ENCODE measurements at places on chromosomes 5 and 9. TPM values are rescaled to one million over a fixed set of nuclear protein-coding genes. Genes with fewer than 3 reads are reported as not detected.

DNA sequence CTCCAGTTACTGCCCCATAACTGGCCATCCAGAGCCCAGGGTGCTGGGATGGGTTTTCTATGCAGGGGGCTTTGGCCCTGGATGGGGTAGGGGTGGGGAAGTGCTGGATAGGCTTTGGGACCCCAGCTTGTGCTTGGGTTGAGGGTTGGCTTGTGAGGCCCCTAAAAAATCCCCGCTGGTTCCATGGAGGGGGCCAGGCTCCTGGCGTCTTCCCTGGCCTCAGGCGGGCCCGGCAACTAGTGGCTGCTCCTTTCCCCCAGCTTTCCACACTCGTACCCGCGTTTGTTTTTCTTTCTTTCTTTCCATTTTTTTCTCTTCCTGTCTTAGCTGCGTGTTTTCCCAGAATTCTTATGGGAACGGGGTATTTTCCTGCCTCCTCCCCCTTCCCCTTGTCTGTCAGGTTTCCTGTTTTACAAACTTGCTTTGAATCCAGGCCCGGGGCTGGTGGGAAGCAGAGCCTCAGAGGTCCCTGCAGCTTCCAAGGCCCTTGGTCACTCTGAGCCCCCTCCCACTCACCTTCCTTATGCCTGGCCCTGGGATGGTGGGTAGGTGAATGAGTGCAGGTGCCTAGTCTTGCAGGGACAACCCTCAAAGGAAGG, 40.2 kb downstream of the RGS3 start:
- H3K4me3 ChIP-seq, result no peak overlapping the region
- no peak for DNase-seq
- no peaks in the 10 kb centered on the region for H3K27me3 ChIP-seq
- no peaks in the 10 kb centered on the region for H3K36me3 ChIP-seq
- H3K4me1 ChIP-seq, result peaks cover 52% of the 10 kb centered on the region
- peak overlapping the region; percentile 53 for H3K27ac ChIP-seq

- H3K4me1 ChIP-seq, result peaks cover 16% of the 10 kb centered on the region
- no peak overlapping the region for H3K27ac ChIP-seq
- H3K27me3 ChIP-seq, result no peaks in the 10 kb centered on the region
- no peak for DNase-seq
- H3K36me3 ChIP-seq, result peaks cover 35% of the 10 kb centered on the region
Measured at GRCh38 chr5:150394912-150395687, 17.6 kb downstream of the CD74 start.

- H3K4me3 ChIP-seq, result peak overlapping the region; percentile 55
- H3K27me3 ChIP-seq, result no peaks in the 10 kb centered on the region
- peak; percentile 94 for DNase-seq
Measured at GRCh38 chr5:157948738-157949410, 89.9 kb upstream of the CLINT1 start.

Gene TNFSF8
- total RNA-seq, result not detected

Gene WNK2
- not detected for total RNA-seq

Measured in osteocyte (in vitro differentiated cells).